ENCODE measurements at places on chromosomes 13 and 19. TPM values are rescaled to one million over a fixed set of nuclear protein-coding genes. Genes with fewer than 3 reads are reported as not detected.

Gene NEK5
- total RNA-seq = 0.73 TPM

Gene RAB3D
- 27.0 TPM for total RNA-seq

- H3K36me3 ChIP-seq = peaks cover 36% of the 10 kb centered on the region
- H3K4me3 ChIP-seq = no peak overlapping the region
- no peaks in the 10 kb centered on the region for H3K27me3 ChIP-seq
- no peak overlapping the region for H3K27ac ChIP-seq
- no peak for DNase-seq
- H3K4me1 ChIP-seq = peaks cover 14% of the 10 kb centered on the region
These were observed 101.3 kb downstream of the B3GLCT start for GRCh38 chr13:31301119-31301518.

- no peaks in the 10 kb centered on the region for H3K36me3 ChIP-seq
- no peaks in the 10 kb centered on the region for H3K27me3 ChIP-seq
- DNase-seq = no peak
- peak overlapping the region; percentile 84 for H3K4me3 ChIP-seq
- peaks cover 35% of the 10 kb centered on the region for H3K4me1 ChIP-seq
These were observed 969 bp downstream of the AKT2 start for GRCh38 chr19:40284251-40284500.

GRCh38 chr13:110307767-110308655, 927 bp downstream of the COL4A2 start:
- no peaks in the 10 kb centered on the region for H3K36me3 ChIP-seq
- peaks cover 35% of the 10 kb centered on the region for H3K27me3 ChIP-seq
- H3K27ac ChIP-seq = 0 out of 2 replicates have a peak overlapping the region, but pooled peaks have one; percentile 50
- H3K4me3 ChIP-seq = peak overlapping the region; percentile 88

GRCh38 chr13:77701305-77701704, 3.8 kb downstream of the SLAIN1 start:
- no peak for DNase-seq
- H3K4me1 ChIP-seq = peaks cover 51% of the 10 kb centered on the region
- no peak overlapping the region for H3K4me3 ChIP-seq
- H3K27me3 ChIP-seq = peaks cover 2% of the 10 kb centered on the region

DNA sequence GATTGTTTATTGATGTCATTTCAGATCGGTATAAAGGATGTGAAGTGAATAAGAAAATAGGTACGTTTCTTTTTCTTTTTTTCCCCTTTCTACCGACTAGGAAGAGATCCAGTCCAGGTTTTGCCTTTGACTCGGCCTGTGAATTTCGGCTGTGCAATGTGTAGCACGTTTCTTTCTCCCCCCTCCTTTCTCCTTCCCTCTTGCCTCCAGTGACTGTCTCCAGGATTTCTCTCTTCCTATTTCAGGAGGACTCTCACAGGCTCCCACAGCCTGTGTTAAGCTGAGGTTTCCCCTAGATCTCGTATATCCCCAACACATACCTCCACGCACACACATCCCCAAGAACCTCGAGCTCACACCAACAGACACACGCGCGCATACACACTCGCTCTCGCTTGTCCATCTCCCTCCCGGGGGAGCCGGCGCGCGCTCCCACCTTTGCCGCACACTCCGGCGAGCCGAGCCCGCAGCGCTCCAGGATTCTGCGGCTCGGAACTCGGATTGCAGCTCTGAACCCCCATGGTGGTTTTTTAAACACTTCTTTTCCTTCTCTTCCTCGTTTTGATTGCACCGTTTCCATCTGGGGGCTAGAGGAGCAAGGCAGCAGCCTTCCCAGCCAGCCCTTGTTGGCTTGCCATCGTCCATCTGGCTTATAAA, at the start of gene GPC6:
Gene GPC6, plus strand, starts transcription at position 185 of the 657 bp plus-strand sequence.
- peak within 1 kb of the TSS; percentile 97 for H3K27ac ChIP-seq
- peaks cover 73% of the 10 kb centered on the region for H3K4me1 ChIP-seq
- H3K27me3 ChIP-seq = no peaks in the 10 kb centered on the region
- peak within 1 kb of the TSS; percentile 96 for H3K4me3 ChIP-seq
- H3K36me3 ChIP-seq = no peaks in the 10 kb centered on the region

Measured in WTC11 (cell line).